ENCODE measurements at places on chromosomes 4 and X.

DNA sequence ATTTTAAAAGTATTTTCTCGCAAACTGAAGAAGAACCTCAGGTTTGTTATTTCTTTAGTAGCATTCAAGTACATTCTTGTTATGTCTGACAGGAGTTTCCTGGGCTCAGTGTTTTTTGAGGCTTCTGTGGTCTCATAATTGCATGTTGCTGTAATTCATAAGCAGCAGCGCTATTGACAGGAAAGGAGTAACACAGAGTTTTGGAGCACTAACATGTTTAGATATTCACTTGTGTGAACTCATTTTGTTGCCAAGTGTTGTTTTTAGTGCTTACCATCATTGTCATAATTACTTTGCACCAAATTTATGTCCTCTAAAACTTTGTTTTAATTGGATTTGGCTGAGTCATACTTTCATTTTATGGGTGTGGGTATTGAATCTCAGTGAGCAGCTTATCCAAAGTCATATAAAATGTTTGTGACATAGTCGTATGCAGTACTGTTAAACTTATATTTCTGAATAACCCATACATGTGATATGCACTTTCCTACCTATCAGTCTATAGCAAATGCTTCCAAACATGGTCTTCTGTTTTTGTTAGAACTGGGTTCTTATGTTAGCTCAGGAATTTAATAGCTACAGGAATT is 358.7 kb upstream of the CTSO start:
- no peak for DNase-seq

- no peak for DNase-seq
Measured at GRCh38 chrX:136636121-136636520, 11.8 kb upstream of the CD40LG start.

DNA sequence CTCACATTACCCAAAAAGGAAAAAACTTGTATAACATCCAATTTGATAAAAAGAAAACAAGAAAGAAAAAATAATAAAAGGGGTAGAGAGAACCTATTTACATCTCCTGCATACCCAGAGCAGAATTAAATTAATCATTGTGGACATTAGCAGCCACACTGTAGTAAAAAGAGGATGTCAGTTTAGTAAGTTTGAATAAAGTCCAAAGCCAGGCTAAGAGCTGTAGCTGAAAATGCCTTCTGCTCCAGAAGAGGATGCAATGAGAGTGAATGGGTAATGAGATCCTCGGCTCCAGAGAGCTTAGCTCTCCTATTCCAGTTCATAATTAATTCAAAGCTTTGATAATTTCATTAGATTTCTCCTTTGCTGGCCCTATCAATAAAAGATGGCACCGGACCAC is 78.2 kb downstream of the SLC10A7 start:
- no peak for DNase-seq

GRCh38 chr4:129232589-129233337 is 136.8 kb downstream of the C4orf33 start:
- no peak for DNase-seq

- DNase-seq, result no peak
Measured at GRCh38 chr4:124060261-124060918, 652.1 kb downstream of the ANKRD50 start.

DNA sequence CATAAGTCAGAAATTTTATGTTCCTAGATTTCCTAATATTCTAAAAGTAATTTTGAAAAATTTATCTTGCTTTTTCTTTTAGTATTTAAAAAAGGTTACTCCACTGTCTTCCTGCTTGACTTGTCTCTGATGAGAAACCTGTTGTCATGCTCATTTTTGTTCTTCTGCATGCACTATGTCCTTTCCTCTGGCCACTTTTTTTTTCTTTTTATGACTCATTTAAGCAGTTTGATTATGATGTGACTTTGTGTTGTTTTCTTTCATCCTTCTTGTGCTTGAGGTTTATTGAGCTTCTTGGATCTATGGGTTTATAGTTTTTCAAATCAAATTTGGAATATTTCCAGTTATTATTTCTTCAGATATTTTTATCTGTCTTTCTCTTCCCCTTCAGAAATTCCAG is 12.0 kb upstream of the UFSP2 start:
- no peak for DNase-seq

DNA sequence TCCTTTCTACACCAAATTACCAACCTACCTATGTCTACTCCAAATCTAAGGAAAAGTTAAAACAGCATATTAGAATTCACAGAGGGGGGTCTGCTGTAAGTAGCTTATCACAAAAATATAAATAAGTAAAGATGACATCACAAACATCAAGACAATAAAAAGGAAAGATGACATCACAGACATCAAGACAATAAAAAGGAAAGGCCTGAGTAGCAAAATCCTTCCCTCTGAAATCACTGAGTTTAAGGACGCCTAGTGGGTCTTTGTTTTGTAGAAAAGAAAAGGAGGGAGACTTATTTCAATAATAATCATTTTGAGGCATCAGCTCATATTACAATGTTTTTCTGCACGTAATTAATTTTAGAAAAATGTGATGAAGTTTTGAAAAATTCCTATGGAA is 707.0 kb upstream of the GRID2 start:
- DNase-seq, result no peak
